ENCODE measurements at places on chromosomes 6 and 20.

DNA sequence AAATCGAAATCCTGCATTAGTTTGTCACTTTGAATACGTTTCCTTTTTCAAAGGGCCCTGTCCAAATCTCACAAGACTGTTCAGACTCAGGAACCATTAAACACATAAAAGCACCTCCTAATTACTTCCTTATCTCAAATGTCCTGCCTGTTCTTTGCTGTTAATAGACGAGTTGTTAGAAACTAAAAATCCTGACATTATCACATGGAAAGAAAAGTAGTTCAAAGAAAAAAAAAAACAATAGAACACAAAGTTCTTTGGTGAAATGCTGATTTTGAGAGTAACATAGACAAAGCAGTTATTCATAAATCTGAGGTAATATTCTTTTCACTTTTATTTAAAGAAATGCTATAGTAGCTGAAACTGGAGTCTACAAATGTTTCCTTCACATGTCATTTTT is 12.1 kb upstream of the TAB2 start:
- DNase-seq: no peak

DNA sequence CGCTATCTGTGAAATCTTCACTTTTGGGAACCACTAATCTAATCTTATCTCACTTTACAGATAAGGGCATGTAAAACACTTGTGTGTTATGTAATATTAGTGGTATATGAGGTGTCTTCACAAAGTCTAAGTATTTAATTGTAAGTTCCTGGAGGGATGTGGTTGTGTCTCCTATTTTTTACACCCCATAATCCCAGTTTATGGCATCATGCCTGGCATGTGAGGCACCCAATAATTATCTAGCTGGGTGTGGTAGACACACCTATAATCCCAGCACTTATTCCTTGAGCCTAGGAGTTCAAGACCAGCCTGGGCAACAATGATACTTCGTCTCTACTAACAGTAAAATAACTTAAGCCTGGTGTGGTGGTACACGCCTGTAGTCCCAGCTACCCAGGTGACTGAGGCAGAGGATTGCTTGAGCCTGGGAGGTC is 16.5 kb upstream of the TBCC start:
- no peak for DNase-seq

- no peak for DNase-seq
Measured at GRCh38 chr6:131640576-131640975, 3.5 kb downstream of the ENPP3 start.

- DNase-seq: no peak
Measured at GRCh38 chr6:136370988-136371728, 81.5 kb upstream of the BCLAF1 start.

DNA sequence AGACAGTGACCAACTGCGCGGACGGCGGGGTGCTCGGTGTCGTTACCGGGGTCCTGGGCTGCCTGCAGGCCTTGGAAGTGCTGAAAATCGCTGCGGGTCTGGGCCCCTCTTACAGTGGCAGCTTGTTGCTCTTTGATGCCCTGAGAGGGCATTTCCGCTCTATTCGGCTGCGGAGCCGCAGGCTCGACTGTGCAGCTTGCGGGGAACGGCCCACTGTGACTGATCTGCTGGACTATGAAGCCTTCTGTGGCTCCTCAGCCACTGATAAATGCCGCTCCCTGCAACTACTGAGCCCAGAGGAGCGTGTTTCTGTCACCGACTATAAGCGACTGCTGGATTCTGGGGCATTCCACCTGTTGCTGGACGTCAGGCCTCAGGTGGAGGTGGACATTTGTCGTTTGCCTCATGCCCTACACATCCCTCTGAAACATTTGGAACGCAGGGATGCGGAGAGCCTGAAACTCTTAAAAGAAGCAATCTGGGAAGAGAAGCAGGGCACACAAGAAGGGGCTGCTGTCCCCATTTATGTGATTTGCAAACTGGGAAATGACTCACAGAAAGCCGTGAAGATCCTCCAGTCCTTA is 1.0 kb downstream of the MOCS3 start:
- no peak for DNase-seq

DNA sequence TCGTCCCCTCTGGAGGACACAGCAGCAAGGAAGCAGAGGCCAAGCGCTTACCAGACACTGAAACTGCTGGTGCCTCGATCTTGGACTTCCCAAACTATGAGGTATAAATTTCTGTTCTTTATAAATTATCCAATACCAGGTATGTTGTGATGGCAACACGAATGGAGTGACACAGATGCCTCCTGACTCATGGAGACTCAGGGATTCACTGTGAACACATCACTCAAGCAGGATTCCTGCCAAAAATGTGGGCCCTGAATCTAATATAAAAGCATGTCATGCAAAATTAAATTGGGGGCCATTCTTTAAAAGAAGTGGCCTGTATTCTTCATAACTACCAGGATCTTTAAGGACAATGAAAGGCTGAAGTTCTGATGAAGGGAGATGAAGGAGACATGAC is 52.5 kb upstream of the SLC22A23 start:
- no peak for DNase-seq

GRCh38 chr20:40954521-40955165 is 74.0 kb upstream of the TOP1 start:
- DNase-seq: no peak

- no peak for DNase-seq
Measured at GRCh38 chr6:27770724-27771123, 141.5 kb downstream of the OR2B2 start.

- no peak for DNase-seq
Measured at GRCh38 chr6:166655713-166656229, 28.7 kb upstream of the RPS6KA2 start.

DNA sequence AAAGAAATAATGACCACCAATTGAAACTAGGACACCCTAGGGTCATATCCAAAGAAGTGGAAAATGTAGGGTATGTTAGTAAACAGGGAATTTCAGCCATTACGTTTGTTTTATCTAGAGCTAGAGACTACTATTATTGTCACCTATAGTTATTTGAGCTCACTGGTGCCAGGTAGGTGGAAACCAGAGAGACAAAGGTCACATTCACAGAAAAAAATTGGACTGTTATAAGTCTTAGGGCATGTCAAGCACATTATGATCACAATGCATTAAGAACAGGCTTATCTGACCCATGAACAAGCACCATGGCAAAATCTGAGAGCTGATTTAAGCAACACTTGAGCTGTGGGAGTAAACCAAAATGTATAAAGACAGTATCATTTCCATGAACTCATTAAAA is 530.1 kb upstream of the CITED2 start:
- DNase-seq: no peak

- no peak for DNase-seq
Measured at GRCh38 chr20:9510911-9511310, 3.5 kb upstream of the LAMP5 start.

DNA sequence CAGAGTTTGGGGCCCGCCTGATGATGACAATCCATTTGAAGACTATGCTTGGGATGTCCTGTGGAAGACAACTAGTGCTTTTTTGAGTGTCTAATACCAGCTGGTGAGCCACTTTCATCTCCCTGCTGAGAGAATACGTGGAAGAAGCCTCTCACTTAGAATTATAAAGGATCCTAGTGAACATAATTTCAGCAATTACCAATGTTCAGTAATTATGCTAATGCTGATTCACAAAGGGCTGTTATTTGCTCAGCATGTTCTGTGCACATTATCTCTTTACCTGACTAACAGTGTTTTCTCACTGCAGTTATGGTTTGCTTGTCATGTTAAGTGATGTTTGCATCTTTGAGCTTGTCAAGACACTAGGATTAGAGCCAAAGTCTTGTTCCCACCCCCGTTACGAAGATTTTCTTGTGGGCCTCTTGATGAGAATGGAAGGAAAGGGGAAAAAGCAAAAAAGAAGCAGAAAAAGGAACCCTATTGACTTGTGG is 282.1 kb upstream of the CHD6 start:
- no peak for DNase-seq

GRCh38 chr20:47335251-47336128 is 21.0 kb downstream of the ZMYND8 start:
- DNase-seq: no peak

- no peak for DNase-seq
Measured at GRCh38 chr20:51077686-51078060, 54.8 kb upstream of the KCNG1 start.

DNA sequence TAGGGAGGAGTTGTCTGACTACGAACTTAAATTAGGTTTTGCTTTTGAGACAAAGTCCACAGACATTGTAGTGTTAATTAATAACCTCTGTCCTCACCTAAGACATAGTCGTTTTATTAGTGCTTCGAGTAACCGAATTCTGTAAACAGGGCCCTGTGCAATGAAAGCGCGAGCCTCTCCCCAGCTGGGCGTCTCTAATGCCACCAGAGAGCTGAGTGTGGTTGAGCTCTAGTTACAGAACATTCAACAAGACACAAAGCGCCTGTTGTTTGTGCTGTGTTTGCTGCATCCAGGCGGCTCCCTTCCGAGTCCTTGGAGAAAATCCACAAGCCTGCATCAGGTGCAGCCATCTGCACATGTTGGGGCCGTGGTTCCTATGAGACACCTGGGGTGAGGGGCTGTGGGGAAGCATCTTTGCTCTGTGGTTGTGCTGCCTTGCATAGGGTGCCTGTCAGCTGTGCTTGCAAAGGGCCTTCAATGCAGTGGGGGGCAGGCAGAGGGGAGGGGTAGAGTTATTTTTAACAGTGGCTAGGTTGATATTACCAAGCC is 63.9 kb downstream of the CD164 start:
- DNase-seq: no peak

DNA sequence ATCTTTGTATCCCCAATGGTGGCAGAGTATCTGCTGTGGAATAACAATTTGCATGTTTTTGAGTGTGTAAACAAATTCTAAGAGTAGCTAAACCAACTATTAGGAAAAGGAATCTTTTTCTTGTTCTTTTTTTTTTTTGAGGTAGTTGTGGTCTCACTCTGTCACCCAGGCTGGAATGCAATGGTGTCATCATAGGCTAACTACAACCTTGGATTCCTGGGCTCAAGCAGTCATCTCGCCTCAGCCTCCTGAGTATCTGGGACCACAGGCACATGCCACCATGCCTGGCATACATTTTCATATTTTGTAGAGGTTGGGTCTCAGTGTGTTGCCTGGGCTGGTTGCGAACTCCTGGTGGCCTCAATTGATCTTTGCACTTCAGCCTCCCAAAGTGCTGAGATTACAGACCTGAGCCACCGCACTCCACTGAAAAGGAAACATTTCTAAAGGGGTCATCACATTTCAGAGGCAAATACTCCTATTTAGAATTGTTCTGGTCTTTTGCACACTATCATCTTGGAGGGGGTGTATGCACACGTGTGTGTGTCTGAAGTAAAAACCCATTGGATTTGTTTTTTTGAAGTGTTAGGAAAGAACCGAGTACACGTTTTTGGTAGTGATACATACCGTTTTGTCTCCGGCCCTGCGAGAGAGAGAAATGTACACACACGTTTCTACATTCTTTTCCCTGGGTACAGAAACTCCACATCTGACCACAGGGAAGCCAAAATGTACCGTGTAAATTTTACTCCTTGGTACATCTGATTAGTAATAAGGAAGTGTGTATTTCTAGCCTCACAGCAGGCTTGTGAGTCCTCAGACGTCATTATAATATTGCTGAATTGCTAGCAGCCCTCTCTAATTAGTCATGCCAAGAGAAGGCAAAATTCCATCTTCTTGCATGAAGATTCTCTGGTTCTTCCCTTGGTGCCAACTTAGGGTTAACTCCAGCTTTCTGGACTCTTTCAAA is 183.6 kb downstream of the JARID2 start:
- no peak for DNase-seq

DNA sequence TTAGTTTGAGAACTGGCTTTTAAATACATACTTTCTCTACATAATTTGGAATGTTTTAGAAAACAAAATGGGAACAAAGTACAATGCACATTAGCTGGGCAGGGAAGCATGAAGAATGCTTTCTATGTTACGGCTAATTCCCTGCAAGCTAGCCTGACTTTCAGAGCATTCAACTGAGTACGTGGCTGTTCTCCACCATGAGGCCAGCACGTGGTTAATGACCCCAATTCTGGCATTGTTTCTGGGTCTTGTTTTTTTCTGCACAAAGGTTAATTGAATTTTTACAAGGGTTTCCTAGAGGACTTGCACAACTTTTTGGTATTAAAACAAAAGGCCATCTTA is 208.6 kb upstream of the AGPAT4 start:
- DNase-seq: no peak

- DNase-seq: no peak
Measured at GRCh38 chr20:3734111-3734843, 1.8 kb downstream of the HSPA12B start.

- no peak for DNase-seq
Measured at GRCh38 chr20:45860560-45861220, 3.3 kb downstream of the ZSWIM3 start.

GRCh38 chr6:138576313-138576712 is 77.0 kb upstream of the NHSL1 start:
- DNase-seq: no peak

DNA sequence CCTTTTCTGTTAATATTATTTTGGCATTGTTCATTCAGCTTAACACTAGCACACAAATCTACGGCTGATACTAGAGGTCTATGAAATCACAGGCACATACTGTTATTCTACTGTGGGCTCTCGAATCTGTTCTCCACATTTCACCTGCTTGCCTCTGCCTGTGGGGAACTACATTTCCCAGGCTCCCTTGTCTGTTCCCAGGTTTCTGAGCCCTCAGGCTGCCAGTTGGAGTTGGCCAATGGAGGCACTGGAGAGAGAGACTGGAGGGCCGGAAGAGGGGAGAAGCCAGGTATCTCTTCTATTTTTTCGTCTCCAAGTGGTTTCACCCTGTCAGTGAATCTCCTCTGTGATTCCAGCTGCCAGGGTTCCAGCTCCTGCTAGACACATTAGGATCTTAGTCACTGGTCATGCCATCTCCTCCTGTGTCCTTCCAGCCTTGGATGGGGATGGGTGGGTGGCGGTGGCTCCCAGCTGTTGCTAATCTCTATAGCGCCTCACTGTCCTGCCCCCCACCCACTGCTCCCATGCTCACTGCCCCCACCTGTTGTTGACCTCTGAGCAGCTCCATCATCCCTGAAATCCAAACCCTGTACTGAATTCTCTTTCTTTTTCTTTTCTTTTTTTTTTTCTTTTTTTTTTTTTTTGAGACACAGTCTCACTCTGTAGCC is 188.2 kb downstream of the LRFN2 start:
- no peak for DNase-seq

GRCh38 chr20:47353239-47353691 is 3.2 kb downstream of the ZMYND8 start:
- no peak for DNase-seq

DNA sequence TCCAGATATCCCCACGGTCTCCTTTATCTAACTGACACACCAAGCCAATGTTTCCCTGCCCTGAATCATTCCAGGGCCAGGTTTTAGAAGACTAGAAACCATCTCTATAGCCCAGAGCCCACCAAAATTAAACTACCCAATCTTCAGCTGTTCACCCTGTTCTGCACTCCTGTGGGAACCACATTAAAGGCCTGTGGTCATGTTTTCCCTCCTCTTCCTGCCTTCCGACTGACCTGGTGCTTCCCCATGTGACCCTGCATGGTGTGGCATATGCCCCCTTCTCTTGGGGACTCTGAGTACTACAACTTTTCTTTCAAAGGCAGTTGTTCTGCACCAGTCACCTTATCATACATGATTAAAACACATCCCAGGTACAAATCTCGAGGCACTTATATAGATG is 155.0 kb downstream of the TMEM200A start:
- DNase-seq: no peak
